PC-3 (cell line): ENCODE measurements at places on chromosomes 12 and 14.

- peak; percentile 36 for DNase-seq
Observed at GRCh38 chr12:9794484-9795093, 32.7 kb upstream of the KLRF1 start.

GRCh38 chr14:102471921-102472790, 37.4 kb downstream of the ANKRD9 start:
- no peak for DNase-seq

DNA sequence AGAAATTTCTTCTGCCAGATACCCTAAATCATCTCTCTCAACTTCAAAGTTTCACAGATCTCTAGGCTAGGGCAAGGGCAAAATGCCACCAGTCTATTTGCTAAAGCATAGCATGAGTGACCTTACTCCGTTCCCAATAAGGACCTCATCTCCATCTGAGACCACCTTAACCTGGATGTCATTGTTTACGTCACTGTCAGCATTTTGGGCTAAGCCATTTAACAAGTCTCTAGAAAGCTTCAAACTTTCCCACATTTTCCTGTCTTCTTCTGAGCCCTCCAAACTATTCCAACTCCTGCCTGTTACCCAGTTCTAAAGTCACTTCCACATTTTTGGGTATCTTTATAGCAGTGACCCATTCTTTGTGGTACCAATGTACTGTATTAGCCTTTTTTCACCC, 259.2 kb upstream of the KITLG start:
- DNase-seq: no peak

- peak; percentile 74 for DNase-seq
Observed at GRCh38 chr12:72982356-72982755, 710.2 kb downstream of the TRHDE start.

GRCh38 chr14:73761618-73762355, 47.6 kb upstream of the PNMA1 start:
- DNase-seq: no peak

DNA sequence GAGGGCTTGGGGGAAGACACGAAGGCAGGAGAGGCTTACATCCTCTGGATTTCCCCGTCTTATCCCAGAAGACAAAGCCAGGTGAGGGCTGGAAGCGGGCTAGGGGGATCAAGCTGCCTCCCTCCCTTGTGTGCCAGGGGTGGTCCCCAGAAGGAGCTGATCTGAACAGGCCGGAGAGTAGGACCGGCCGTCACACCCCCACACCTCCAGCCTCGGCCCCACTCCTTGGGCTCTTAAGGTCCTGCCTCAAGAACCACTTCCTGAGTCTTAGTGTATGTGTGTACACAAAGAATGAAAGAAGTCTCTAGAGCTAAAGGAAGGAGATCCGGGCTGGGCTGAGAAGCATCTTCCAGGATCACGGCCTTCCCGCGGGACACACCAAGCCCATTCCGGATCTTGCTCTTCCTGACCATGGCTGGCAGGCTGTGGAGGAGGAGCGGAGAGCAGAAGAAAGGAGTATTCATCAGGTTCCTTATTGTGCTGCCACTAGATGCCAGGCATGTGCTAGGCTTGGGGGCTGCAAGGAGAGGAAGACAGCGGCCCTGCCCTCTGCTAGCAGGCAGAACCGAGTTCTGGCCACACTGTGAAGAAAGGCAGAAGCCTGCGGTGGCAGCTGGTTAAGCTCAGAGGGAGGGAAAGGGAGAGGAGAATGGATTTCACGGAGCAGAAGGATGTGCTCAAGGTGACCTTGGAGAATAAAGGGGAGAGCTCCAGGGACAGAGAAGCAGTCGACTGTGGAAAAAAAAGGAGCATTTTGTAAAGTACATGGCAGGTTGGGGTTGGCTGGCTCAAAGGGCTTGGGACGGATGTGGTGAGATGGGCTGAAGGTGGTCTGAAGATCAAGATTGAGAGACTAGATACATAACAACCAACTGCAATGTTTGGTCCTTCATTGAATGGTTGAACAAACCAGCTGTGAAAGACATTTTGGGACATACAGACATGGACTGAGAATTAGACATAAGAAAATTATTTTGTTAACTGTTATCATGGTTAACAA, 1.3 kb upstream of the CD63 start:
- peak; percentile 56 for DNase-seq

GRCh38 chr12:66767536-66767935, 88.7 kb upstream of the GRIP1 start:
- DNase-seq: no peak
